ENCODE measurements at places on chromosomes 4 and X. TPM values are rescaled to one million over a fixed set of nuclear protein-coding genes. Genes with fewer than 3 reads are reported as not detected.

DNA sequence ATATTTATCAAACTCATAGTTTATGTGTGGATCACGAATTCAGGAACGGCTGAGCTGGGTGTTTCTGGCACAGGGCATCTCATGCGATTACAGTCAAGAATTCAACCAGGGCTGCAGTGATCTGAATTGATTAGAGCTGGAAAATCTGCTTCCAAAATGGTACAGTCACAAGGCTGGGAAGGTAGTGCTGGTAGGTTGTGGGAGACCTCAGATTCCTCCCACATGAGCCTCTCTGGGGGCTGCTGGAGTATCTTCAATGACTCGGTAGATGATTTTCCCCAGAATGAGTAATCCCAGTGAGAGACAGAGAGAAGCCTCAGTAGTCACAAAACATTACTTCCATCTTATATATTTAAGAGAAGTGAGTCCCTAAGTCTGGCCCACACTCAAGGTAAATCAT is 36.2 kb upstream of the PRDX4 start:
- H3K4me1 ChIP-seq: no peaks in the 10 kb centered on the region
- H3K27me3 ChIP-seq: peaks cover 36% of the 10 kb centered on the region
- H3K36me3 ChIP-seq: no peaks in the 10 kb centered on the region

AR gene
- total RNA-seq: 10.2 TPM

DNA sequence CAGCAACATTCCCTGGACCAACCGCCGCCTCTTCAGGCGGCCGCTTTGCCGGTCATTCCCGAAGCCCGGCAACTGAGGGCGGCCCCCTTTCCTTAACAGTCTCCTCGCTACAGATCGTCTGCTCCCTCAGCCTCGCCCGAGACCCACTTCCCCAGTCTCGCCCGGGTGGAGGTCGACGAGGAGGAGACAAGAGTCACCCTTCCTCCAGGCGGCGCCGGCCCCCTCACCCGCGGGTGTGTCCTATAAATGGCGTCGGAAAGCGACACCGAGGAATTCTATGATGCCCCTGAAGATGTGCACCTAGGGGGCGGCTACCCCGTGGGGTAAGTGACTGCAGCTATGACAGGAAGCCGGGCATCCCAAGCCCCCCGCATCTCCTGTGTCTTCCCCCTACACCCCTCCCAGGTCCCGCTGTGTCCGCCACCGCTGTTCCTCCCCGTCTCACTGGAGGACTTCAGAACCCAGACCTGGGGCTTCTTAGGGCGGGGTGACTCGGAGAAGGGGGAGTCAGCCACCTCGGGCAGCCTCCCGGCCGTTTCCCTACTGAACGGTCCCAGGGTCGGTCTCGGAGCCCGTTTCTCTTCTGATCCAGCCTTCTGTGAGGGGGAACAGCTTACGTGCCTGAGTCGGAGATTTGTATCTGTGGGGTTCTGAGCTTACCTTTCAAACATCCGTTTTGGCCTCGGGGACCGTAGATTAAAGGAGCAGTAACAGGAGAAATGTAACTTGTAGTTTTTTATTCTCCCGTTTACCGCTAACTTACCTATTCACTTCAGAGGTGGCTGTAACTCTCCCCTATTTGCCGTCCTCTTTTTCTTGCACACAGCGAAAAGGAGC is 570 bp downstream of the WDR44 start:
- no peaks in the 10 kb centered on the region for H3K27me3 ChIP-seq
- H3K4me1 ChIP-seq: peaks cover 46% of the 10 kb centered on the region
- peak overlapping the region; percentile 100 for H3K27ac ChIP-seq
- DNase-seq: peak; percentile 87
- H3K36me3 ChIP-seq: no peaks in the 10 kb centered on the region

- H3K27me3 ChIP-seq: peaks cover 5% of the 10 kb centered on the region
- H3K4me3 ChIP-seq: no peak overlapping the region
- H3K36me3 ChIP-seq: no peaks in the 10 kb centered on the region
- peaks cover 2% of the 10 kb centered on the region for H3K4me1 ChIP-seq
These were observed 24.4 kb upstream of the SLC25A43 start for GRCh38 chrX:119374736-119375135.

RHOXF2B gene
- not detected for total RNA-seq

DNA sequence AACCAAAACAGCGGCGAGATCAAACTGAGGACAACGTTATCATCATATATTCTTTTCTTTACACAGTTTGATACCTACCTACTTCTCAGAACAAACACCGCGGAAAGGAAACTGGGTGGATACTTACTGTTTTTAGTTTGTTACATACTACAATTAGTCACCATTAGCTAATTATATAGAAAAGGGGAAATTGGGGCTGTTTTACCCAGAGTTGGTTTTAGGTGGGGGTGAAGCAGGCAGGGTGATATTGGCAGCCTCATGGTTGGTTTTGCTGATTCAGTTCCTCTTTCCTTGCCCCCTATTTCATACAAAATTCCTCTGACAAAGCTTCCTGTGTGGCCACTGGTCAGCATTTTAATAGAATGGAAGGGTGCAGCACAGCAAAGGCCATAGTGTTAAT is 77.8 kb downstream of the SORBS2 start:
- H3K36me3 ChIP-seq: peaks cover 4% of the 10 kb centered on the region
- no peak for DNase-seq
- H3K4me3 ChIP-seq: no peak overlapping the region
- no peaks in the 10 kb centered on the region for H3K27me3 ChIP-seq
- H3K4me1 ChIP-seq: peaks cover 57% of the 10 kb centered on the region

GPR34 gene
- total RNA-seq: not detected

- no peak overlapping the region for H3K4me3 ChIP-seq
- no peak overlapping the region for H3K27ac ChIP-seq
- no peak for DNase-seq
These were observed 115.2 kb upstream of the TBC1D9 start for GRCh38 chr4:140871368-140871767.

DNA sequence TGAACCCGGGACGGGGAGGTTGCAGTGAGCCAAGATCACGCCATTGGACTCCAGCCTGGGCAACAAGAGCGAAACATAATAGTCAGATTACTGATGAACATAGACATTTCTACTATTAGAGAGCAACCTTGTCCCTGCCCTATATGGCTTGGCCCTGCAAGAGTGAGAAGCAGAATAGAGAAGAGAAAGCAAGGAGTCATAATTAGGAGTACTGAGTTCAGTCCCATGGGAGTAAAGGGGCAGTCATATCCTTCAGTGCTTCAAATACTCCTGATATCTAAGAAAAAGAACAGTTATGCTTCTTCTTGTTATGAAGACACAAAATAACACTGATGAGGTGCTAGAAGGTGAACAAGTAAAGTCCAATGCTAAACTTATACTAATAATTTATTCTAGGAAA is 33.8 kb downstream of the CLDN2 start:
- H3K27ac ChIP-seq: no peak overlapping the region
- no peak for DNase-seq
- no peak overlapping the region for H3K4me3 ChIP-seq
- peaks cover 18% of the 10 kb centered on the region for H3K4me1 ChIP-seq
- no peaks in the 10 kb centered on the region for H3K27me3 ChIP-seq

- peak overlapping the region; percentile 64 for H3K27ac ChIP-seq
- peaks cover 19% of the 10 kb centered on the region for H3K36me3 ChIP-seq
- peaks cover 17% of the 10 kb centered on the region for H3K4me1 ChIP-seq
- no peak for DNase-seq
- H3K27me3 ChIP-seq: no peaks in the 10 kb centered on the region
- no peak overlapping the region for H3K4me3 ChIP-seq
These were observed 46.7 kb downstream of the LARP1B start for GRCh38 chr4:128107766-128108165.

DNA sequence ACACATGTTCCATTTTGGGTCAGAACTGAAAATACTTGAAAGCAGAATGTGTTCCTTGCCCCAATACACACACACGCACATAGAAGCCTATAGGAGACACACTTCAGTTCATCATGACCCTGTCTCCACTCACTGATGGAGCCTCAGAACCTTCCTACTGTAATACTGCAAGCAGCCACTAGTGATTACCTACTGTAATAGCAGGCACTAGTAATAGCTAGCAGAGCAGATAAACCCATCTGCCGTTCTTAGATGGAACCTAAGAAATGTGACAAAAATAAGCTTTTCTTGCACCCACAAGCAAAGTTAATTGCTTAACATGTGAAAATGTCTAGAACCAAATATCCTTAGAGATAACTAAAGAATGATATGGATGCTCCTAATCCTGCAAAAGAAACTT is 13.6 kb downstream of the AMTN start:
- H3K4me3 ChIP-seq: no peak overlapping the region
- no peak overlapping the region for H3K27ac ChIP-seq
- H3K4me1 ChIP-seq: no peaks in the 10 kb centered on the region
- peaks cover 2% of the 10 kb centered on the region for H3K27me3 ChIP-seq

DNA sequence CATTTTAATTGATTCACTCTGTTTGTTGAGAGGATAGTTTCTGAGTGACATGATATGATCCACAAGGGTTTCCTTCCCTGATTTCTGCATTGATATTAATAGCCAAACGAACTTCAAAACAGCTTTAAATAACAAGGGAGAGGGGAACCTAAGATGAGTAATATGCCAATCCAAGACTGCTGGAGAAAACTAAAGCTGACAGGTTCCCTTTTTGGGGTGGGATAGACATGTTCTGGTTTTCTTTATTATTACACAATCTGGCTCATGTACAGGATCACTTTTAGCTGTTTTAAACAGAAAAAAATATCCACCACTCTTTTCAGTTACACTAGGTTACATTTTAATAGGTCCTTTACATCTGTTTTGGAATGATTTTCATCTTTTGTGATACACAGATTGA is 182.2 kb downstream of the AR start:
- H3K4me1 ChIP-seq: peaks cover 17% of the 10 kb centered on the region
- H3K27ac ChIP-seq: no peak overlapping the region
- H3K4me3 ChIP-seq: no peak overlapping the region
- no peaks in the 10 kb centered on the region for H3K27me3 ChIP-seq
- DNase-seq: no peak

C1QTNF7 gene
- not detected for total RNA-seq

DNA sequence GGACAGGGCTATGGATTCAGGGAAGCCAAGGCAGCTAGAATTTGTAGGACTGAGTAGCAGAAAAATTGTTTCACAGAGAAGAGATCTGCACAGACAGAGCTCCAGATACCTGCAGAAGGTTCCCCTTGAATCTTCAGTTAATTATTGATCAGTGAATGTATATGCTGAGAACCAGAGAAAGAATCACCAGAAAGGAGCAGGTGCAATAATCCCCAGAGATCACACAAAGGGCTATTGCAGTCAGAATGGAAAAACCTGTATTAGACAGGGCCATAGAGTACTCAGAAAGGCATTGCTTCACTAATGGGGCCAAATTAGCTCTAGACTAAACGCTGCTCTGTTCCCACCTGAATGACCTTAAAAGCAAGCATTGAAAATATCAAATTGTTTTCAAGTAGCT is 35.5 kb upstream of the SMAD1 start:
- H3K36me3 ChIP-seq: no peaks in the 10 kb centered on the region
- H3K27ac ChIP-seq: no peak overlapping the region
- H3K4me3 ChIP-seq: no peak overlapping the region
- H3K27me3 ChIP-seq: peaks cover 29% of the 10 kb centered on the region
- DNase-seq: no peak

GRCh38 chr4:88995874-88996273 is 61.1 kb downstream of the FAM13A start:
- H3K27ac ChIP-seq: no peak overlapping the region
- H3K4me1 ChIP-seq: peaks cover 9% of the 10 kb centered on the region
- no peak for DNase-seq

GRCh38 chr4:152243896-152244595 is 291.8 kb downstream of the FBXW7 start:
- peaks cover 31% of the 10 kb centered on the region for H3K27me3 ChIP-seq

Measured in osteocyte (in vitro differentiated cells).